ACHN (cell line): ENCODE measurements at places on chromosomes 5 and 9.

DNA sequence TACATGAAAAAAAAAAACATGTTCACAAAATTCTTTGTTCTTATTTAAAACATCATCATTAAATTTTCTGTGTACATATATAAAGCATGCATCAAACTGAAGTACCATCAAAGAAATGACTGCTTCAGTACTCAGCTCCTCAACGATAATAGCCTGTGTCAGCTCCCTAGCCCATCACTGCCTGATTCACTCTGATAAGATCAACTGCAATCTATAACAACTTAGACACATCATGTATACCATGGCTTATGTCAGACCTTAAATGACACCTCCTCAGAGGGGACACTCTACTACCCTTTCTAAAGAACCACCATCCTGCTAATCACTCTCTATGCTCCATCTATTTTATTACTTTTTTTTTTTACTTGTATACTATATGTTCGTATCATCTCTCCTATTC, 200.5 kb upstream of the TLE4 start:
- DNase-seq = no peak

DNA sequence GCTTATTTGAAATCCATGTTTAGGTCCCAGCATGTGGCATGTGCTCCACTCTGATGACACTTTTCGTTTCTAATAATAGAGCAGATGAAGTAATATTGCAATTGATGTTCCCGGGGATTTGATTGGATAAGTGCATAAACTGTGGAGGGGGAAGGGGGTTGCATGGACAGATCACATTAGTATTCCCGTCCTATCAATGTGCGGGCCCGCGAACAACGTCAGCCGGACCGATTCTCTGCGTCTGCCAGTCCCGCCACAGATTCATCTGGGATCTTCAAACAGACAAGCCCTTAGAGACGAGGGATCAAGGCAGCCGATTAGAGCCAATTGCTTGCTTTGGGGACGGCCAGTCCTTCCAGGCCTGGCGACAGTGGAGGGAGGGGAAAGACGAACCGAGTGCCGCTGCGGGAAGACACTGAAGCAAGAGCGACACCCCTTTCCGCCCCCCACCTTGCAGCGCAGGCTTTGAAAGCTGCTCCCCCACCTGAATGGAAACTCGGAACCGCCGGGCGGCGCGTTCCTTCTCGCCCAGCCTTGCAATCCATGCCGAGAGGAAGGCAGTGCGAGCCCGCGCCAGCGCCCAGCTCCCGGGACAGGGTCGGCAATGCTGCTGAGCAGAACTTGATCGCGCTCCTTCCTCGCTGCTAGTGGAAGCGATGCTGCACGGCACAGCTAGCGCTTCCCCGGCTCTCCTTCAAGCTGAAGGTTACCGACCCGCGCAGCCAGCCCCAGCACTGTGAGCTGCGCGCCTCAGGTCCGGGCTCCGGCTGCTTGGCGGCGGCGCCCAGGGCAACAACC, at the start of gene RGS7BP:
RGS7BP (plus strand) TSS at position 247 of the 798 bp plus-strand sequence. CDS start 610 bp downstream, outside the sequence.
- DNase-seq = peak; percentile 7

- DNase-seq = no peak
Observed at GRCh38 chr5:72790186-72790585, 26.3 kb upstream of the TNPO1 start.

GRCh38 chr9:124652615-124653393, 118.3 kb downstream of the NR6A1 start:
- DNase-seq = peak; percentile 50

GRCh38 chr9:133403766-133404453, 13.9 kb downstream of the REXO4 start:
- peak; percentile 10 for DNase-seq

DNA sequence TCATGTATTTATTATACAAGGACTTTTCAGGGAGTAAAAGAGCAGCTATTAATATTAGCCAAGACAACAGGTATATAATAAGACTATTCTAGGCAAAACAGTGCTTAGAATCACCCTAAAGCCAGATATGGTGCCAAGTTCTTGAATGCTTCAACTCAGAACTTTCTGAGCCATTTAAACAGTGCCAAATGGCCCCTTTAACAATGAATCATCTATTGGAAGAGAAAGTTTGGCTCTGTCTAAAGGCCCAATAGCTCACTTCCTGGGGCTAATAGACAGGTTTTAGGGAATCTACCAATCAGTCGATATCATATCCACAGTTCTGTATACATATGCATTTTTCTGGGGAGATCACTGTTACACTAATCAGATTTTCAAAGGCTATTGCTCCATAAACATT, 42.9 kb downstream of the ZNF474 start:
- DNase-seq = no peak

DNA sequence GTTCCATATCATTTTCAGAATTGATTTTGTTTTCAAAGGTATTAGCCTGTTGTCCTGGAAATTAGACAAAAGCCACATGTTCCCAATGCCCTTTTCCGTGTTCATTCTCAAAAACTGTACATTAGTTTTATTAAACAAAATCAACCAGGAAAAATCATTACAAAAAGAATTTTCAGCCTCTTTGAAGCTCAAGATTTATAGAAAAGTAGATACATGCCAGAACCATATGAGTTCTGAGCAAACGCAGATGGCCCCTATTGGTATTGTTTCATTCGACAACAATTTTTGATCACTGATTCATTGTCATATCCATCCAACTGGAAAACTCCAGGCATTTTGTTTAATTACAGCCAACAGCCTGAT, 148.5 kb upstream of the GRAMD2B start:
- no peak for DNase-seq

GRCh38 chr9:14462950-14463349, 149.0 kb upstream of the NFIB start:
- DNase-seq = no peak

DNA sequence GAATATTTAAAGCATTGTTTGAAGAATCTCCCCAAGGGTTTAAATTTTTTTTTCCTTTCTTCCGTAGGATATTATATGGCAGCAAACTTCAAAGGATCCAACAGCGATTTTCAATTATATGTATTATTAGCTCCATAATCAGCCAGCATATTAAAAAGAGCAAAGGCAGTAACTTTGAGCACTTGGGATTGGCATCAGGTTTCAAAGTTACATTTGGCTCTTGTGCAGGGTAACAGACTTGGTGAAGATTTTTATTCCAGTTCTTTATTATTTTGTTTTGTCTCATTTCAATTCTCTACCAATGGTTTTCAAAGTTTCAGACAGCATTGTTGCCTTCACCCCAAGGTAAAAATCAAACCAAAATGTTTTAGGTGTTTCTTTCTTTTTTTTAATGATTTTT, 116.7 kb upstream of the ZNF366 start:
- no peak for DNase-seq

DNA sequence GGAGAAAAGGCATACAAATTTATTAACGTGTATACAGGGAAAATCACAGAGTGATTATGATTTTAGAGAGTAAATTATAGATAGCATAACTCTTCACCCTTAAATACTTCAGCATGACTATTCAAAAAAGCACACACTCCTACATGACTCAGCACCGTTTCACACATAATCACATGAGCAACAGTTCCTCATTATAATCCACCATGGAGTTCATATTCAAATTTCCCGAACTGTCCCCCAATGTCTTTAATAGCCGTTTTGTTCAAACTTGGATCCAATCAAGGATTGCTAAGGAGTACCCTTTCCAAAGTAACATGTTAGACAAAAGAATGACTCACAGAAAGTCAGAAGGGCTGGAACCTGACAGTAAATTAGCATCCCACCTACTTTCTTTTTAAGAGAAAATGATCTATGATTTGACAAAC, 32.1 kb downstream of the RAPGEF1 start:
- peak; percentile 33 for DNase-seq

DNA sequence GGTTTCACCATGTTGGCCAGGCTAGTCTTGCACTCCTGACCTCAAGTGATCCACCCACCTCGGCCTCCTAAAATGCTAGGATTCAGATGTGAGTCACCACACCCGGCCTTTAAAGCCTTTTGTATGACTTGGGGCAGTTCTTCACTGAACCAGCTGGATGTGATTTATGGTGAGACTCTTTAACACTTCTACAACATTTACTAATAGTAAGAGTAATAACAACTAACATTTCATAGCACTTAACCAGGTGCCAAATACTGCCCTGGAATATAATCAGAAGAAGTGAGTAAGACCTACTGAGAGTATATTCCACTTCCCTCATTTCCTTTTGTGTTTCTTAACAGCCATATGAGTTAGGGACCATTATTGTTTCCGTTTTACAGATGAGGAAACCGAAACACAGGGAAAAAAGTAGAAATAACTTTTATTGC, 10.0 kb downstream of the ZSWIM6 start:
- peak; percentile 48 for DNase-seq

DNA sequence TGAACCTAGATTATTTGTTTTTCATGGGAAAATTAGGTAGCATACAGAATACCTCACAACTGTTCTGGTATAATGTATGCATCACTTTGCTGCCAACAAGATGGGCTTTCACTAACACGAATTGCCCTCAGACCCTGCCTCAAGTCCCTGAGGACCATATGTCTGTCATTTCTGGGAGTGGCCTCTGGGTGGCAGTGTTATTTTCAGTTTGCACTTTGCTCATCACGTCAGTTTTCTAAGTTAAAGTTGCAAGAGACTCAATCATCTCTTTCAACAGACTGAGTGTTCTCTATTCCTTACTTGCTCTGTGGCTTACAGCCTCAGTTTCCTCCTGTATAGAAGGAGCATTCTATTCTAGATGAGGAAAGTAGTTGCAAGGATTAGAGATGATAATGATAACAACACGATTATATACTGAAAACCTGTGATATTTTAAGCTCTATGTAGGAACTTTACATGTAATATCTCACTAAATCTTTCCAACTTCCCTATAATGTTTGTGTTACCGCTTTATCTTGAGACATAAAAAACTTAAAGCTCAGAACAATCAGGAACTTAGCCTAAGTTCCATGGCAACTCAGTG, 55.7 kb downstream of the TSSK1B start:
- DNase-seq = peak; percentile 53

- DNase-seq = no peak
Observed at GRCh38 chr5:105952875-105953274, 1717.9 kb downstream of the EFNA5 start.

DNA sequence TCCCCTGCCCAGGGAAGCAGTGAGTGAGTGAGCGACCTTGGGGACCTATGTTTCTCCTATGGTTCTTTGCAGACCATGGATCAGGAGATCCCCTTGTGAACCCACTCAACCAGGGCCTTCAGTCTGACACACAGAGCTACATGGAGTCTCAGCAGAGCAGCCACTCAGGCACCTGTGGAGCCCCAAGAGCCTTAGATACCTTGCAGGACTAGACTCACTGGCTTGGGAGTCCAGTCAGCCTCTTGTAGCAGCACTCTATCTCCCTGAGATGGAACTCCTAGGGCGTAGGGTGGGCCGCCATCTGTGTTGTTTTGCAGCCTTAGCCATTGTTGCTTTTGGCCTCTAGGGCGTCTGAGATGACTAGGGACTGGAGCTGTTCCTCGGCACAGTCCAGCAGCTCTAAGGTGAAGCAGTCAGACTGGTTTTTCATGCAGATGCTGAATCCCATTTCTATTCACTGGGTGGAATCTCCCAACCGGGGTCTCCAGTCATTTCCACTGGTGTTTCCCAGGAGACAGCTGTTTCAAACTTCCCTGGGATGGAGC, 284.6 kb upstream of the RPS23 start:
- no peak for DNase-seq

DNA sequence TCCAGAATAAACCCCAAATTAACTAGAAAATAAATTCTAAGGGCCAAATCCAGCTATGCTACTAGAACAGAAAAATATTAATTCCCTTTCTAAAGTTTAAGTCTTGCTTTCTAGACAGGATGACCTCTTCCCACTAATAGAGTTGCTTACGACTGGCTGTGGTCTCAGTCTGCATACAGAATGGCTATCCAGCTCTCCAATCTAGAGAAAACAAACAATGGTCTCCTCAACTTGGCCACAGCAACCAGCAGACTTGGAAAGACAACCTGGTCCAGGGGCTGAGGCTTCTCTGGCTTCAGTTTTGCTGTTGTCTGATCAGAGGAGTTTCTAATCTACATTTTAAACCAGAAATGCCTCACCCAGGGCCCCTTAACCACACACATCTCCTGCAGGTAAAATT, 28.9 kb downstream of the RASEF start:
- no peak for DNase-seq

GRCh38 chr9:38227656-38228055, 158.6 kb upstream of the SHB start:
- DNase-seq = no peak

DNA sequence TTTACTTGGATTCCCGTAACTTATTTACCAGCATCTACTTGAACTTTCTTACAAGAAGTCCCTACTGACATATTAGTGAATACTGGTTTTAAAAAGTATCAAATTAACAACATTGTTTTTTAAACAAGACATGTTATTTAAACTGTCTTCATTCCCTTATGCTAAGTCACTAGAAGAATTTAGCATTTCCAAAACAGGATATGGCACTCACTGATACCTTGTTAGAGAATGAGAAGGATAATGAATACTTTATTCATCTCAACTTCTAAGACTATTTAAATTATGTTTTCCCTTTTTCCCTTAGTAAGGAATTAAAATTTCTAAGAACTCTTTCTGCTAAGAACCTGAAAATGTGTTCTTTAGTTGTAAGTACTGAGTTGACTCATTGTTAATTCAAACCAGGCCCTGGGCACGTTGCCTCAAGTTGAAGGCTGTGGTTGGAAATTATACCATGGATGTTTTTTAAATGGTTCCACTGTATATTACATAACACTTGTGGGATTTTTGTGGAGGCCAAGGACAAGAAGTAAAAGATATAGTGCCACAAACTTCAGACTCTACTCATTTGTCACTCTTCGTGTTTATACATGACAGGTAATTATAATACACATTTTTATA, 219.0 kb upstream of the EDIL3 start:
- no peak for DNase-seq

DNA sequence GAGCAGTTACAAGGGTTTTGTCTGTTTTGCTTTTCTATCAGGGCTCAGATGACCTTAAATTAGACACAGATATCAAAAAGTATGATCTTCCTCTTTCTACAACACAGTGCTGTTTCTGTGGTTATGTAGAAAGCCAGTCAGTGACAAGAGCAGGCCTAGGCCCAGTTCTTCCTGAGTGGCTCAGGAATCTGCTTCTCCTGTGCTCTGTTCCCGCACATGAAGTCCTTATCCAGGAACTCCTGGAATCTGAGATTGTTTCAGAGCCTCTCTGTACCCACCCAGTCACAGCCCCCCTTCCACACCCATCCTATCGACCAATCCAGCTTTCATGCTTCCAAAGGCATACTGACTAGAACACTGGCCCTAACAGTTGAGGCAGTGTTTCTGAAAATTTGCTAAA, 40.4 kb upstream of the SMU1 start:
- DNase-seq = no peak
